ENCODE measurements at places on chromosomes 12 and 14. TPM values are rescaled to one million over a fixed set of nuclear protein-coding genes. Genes with fewer than 3 reads are reported as not detected.

DNA sequence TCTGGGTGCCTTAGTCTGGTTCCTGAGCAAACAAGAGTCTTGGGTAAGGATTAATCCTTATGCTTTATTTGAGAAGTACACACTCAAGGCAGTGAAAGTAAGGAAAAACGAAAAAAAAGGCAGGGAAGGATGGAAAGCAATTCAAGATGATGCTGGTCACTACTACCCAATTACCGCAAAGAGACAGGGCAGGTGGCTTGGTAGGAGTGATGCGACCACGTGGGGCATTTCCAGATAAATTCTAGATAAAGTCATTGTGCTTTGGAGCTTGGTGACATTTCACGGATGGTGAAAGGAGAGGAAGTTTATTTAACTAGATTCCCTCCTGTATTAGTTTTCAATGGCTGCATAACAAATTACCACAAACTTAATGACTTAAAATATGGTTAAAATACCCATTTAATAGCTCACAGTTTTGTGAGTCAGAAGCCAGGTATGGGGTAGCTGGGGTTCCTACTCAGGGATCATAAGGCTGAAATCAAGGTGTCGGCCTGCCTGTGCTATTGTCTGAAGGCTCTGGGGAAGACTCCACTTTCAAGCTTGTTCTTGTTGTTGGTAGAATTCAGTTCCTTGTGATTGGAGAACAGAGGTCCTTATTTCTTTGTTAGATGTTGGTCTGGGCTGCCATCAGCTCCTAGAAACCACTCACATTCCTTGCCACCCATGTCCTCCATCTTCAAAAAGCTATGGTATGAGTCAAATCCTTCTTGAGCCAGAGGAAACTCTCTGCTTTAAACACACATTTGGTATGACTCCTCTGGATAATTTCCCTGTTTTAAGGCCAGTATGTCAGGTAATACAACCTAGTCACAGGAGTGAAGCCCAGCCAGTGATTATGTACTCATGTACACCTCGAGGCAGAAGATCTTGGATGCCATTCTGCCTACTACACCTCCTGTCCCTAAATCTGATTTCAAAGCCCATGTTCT lies 5.6 kb upstream of the HMGA2 start:
- H3K27ac ChIP-seq, result no peak overlapping the region
- H3K4me3 ChIP-seq, result no peak overlapping the region
- no peaks in the 10 kb centered on the region for H3K36me3 ChIP-seq
- H3K4me1 ChIP-seq, result peaks cover 11% of the 10 kb centered on the region

DNA sequence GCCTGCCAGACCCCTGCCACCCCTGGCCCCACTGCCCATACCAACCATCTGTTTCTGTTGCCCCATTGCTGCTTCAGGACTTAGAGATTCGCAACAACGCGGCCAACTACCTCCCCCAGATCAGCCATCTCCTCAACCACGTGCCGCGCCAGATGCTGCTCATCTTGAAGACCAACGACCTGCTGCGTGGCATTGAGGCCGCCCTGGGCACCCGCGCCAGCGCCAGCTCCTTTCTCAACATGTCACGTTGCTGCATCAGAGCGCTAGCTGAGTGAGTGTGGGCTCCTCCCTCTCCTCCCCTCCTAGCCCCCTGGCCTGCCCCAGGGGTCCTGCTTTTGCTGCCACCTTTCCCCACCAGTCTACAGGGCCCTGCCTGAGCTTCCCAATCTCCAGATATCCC lies 131.5 kb downstream of the ADCK1 start:
- peaks cover 9% of the 10 kb centered on the region for H3K36me3 ChIP-seq
- H3K27ac ChIP-seq, result no peak overlapping the region
- no peaks in the 10 kb centered on the region for H3K4me1 ChIP-seq
- H3K27me3 ChIP-seq, result no peaks in the 10 kb centered on the region
- H3K4me3 ChIP-seq, result no peak overlapping the region

The RTL1 gene
- total RNA-seq, result not detected

The LRP1 gene
- 477 TPM for total RNA-seq

DNA sequence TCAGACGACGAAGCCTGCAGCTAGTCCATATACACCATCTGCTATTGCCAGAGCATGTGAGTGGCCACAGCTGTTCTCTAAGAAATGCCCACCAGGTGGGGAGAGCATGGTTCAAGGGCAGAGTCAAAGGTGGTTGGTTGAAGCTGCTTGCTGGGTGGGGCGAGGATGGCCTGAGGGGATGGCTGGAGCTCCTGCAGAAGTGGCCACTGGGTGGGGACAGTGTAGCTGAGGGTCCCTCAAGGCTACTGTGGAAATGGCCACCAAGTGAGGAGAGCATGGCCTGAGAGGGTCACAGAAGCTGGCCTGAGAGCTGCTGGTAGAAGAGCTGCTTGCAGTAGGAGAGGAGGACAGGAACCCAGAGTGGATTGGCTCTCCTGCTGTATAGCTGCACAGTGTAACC lies 102.4 kb downstream of the AACS start:
- no peak overlapping the region for H3K4me3 ChIP-seq
- H3K36me3 ChIP-seq, result no peaks in the 10 kb centered on the region
- no peak for DNase-seq
- H3K4me1 ChIP-seq, result no peaks in the 10 kb centered on the region
- H3K27ac ChIP-seq, result no peak overlapping the region

DNA sequence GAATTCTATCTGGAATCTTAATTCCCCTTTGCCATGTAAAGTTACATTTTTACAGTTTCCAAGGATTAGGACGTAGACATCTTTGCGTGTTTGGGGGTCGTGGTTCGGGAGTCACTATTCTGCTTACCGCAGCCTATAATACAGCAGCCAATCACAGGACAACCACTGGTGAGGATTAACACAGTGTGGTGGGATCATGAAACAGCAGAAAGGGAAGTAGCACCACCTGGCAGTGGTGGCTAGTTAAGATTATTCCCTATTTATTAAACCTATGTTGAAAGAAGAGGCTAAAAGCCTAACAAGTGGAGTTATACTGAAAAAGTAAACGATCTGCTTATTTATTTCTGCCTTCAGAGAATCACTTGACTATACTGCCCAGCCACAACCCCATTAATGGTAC lies 71.7 kb downstream of the IPO8 start:
- H3K27ac ChIP-seq, result no peak overlapping the region
- DNase-seq, result no peak
- no peaks in the 10 kb centered on the region for H3K27me3 ChIP-seq
- H3K4me1 ChIP-seq, result no peaks in the 10 kb centered on the region
- no peak overlapping the region for H3K4me3 ChIP-seq

- H3K27me3 ChIP-seq, result no peaks in the 10 kb centered on the region
- no peaks in the 10 kb centered on the region for H3K36me3 ChIP-seq
- no peak overlapping the region for H3K4me3 ChIP-seq
- H3K27ac ChIP-seq, result no peak overlapping the region
- H3K4me1 ChIP-seq, result no peaks in the 10 kb centered on the region
These were observed 40.9 kb upstream of the PLEKHA5 start for GRCh38 chr12:19088606-19089005.

- no peak overlapping the region for H3K27ac ChIP-seq
- no peaks in the 10 kb centered on the region for H3K36me3 ChIP-seq
- DNase-seq, result no peak
- H3K4me1 ChIP-seq, result peaks cover 32% of the 10 kb centered on the region
These were observed 203.4 kb upstream of the FOXN3 start for GRCh38 chr14:89620436-89620835.

DNA sequence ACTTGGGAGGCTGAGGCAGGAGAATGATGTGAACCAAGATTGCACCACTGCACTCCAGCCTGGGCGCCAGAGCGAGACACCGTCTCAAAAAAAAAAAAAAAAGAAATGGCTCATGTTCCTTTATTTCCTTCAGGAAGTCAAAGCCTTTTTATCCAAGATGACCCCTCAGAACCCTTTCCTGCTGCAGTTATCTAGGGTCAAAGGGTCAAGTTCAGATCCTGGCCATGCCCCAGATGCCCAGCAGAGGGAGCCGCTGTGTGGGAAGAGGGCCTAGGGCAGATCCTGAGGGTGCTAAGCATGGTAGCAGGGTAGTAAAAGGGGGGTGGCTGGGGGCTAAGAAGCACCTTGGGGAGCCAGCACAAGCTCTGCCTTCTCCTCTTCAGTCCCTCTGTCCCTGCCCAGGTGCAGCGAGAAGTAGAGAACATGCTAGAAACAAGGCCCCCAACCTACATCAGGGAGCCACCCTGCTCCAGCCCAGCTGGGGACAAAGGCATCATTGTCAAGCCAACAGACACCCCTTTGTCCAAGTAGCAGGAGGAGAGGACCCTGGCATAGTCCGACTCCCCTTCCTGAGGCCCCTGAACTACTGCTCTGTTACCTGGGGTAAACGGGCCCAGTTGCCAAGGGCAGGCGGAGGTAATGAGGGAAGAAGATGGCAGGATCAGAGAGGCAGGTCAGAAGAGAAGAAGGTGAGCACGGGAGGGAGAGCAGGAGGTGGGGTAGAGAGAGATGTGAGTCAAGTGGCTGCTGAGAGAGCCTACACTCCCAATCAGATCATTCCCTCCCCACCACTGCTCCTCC lies 6.5 kb downstream of the NFE2 start:
- no peak overlapping the region for H3K27ac ChIP-seq
- H3K4me1 ChIP-seq, result no peaks in the 10 kb centered on the region
- H3K4me3 ChIP-seq, result no peak overlapping the region
- DNase-seq, result no peak
- no peaks in the 10 kb centered on the region for H3K36me3 ChIP-seq
- H3K27me3 ChIP-seq, result no peaks in the 10 kb centered on the region

DNA sequence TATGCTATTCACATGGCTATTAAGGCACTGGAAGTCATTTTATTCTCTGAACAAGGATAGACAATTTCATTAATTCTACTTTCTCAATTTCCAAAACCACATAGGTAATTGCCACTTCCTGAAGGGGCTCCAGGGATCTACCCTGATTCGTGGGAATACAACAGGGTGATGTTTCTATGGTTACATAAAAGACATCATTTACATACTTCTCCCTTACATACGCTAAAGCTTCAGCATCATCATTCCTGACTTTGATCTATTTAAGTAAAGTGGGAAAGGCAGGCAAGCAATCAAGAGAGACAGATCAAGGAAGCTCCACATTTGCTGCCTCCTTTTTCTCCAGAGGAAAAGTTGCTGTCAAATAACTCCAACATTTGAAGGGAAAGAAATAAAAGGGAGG lies 118.8 kb upstream of the SINHCAF start:
- H3K27me3 ChIP-seq, result no peaks in the 10 kb centered on the region
- no peaks in the 10 kb centered on the region for H3K4me1 ChIP-seq
- no peak overlapping the region for H3K27ac ChIP-seq
- no peak overlapping the region for H3K4me3 ChIP-seq
- H3K36me3 ChIP-seq, result no peaks in the 10 kb centered on the region

GRCh38 chr12:66735275-66735674 lies 56.4 kb upstream of the GRIP1 start:
- H3K36me3 ChIP-seq, result no peaks in the 10 kb centered on the region
- no peak for DNase-seq

The HOXC12 gene
- not detected for total RNA-seq

- no peaks in the 10 kb centered on the region for H3K27me3 ChIP-seq
- no peak overlapping the region for H3K27ac ChIP-seq
- no peak overlapping the region for H3K4me3 ChIP-seq
- no peaks in the 10 kb centered on the region for H3K36me3 ChIP-seq
- no peak for DNase-seq
- H3K4me1 ChIP-seq, result peaks cover 8% of the 10 kb centered on the region
These were observed 131.2 kb upstream of the DYRK2 start for GRCh38 chr12:67517181-67517887.

GRCh38 chr12:85796001-85796400 lies 40.2 kb downstream of the RASSF9 start:
- no peak for DNase-seq
- no peaks in the 10 kb centered on the region for H3K27me3 ChIP-seq
- no peak overlapping the region for H3K27ac ChIP-seq
- H3K4me3 ChIP-seq, result no peak overlapping the region

DNA sequence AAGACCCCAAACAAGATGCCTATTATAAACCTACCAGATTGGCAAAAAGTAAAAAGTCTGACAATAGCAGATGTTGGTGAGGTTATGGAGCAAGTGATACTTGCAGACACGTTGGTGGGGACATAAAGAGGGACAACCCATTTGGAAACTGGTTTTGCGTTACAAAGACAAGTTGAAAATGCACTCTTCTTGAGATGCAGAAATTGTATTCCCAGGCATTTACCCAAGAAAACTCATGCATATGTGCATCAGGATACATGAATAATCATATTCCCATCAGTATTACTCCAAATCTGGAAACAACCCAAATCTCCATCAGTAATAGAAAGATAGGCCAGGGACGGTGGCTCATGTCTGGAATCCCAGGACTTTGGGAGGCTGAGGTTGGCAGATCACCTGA lies 12.8 kb upstream of the GOLGA5 start:
- no peak overlapping the region for H3K4me3 ChIP-seq
- H3K36me3 ChIP-seq, result no peaks in the 10 kb centered on the region
- DNase-seq, result no peak
- H3K4me1 ChIP-seq, result no peaks in the 10 kb centered on the region

DNA sequence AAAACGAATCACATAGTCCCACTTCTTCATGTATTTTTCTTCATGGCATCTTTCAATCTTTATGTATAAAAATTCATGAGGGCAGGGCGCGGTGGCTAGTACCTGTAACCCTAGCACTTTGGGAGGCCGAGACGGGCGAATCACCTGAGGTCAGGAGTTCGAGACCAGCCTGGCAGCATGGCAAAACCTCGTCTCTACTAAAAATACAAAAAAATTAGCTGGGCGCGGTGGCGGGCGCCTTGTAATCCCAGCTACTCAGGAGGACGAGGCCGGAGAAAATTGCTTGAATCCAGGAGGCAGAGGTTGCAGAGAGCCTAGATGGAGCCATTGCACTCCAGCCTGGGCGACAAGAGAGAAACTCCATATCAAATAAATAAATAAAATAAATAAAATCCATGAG lies 2.5 kb upstream of the GABARAPL1 start:
- H3K27me3 ChIP-seq, result no peaks in the 10 kb centered on the region
- H3K4me1 ChIP-seq, result peaks cover 12% of the 10 kb centered on the region
- no peaks in the 10 kb centered on the region for H3K36me3 ChIP-seq
- no peak for DNase-seq
- no peak overlapping the region for H3K27ac ChIP-seq

- H3K36me3 ChIP-seq, result no peaks in the 10 kb centered on the region
- no peak for DNase-seq
- no peaks in the 10 kb centered on the region for H3K4me1 ChIP-seq
- H3K27me3 ChIP-seq, result no peaks in the 10 kb centered on the region
These were observed 73.6 kb upstream of the ELK3 start for GRCh38 chr12:96120359-96121100.

The OR4N2 gene
- total RNA-seq, result not detected

The KRT78 gene
- total RNA-seq, result 89.1 TPM

Measured in vagina (tissue), 2 donors.